T-helper 9 cell (primary cell): ENCODE measurements at places on chromosomes 7 and 10.

DNA sequence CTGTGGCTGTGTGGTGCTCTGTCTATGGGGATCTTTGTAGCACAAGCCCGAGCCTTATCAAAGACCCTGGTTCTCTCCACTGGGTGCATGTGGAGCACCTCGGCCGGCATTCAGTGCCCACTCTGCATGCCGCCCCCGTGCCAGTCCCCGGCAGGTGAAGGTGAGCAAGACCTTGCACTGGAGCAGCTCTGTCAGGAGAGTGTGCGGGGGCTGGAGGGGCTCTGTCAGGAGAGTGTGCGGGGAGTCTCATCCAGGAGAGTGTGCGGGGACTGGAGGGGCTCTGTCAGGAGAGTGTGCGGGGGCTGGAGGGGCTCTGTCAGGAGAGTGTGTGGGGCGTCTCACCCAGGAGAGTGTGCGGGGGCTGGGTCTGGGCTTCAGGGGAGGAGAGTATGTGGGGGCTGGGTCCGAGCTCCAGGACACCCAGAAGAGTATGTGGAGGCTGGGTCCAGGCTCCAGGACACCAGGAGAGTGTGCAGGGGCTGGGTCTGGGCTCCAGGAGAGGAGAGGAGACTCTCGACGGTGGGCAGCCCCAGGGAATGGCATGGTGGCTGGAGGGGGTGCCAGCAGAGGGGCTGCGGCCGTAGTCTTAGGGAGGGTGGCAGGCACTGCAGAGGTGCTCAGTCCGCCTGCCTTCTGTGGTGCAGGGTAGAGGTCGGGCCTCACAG is 40.8 kb downstream of the INPP5A start:
- DNase-seq: no peak

DNA sequence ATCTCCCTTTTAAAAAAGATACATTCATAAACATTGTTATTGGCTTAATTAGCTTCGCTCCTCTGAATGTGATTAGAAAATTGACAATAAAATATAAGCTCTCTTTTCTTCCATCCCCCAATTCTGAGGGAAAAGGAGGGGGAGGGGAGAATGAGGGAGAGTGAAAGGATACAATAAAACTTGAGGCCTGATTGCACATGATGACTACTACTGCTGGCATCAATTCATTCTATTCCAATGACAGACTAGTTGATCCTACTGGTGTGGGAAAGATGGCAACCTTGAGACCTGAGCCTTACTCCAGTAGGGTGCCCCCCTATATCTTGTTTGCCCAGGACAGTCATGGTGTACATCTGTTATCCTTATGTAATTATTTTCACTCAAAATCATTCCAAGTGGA is 4.5 kb upstream of the IQUB start:
- no peak for DNase-seq

DNA sequence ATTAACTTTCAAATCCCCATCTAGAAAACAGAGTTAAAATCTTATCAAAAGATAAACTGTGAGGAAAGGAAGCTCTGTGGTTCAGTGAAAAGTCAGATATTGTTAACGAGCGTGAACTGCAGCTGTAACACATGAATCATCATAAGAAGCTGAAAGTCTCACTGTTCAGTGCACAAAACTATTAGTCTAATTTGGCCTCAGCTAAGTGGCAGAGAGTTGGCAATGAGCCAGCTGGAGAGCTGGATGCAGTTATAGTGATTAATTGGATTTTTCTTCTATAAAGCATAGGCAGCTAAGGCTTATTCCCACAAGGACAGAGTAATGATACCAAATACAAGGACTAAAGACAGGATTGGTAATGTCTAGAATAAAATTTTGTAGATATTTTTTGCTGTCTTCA is 101.1 kb upstream of the ABCB5 start:
- no peak for DNase-seq

DNA sequence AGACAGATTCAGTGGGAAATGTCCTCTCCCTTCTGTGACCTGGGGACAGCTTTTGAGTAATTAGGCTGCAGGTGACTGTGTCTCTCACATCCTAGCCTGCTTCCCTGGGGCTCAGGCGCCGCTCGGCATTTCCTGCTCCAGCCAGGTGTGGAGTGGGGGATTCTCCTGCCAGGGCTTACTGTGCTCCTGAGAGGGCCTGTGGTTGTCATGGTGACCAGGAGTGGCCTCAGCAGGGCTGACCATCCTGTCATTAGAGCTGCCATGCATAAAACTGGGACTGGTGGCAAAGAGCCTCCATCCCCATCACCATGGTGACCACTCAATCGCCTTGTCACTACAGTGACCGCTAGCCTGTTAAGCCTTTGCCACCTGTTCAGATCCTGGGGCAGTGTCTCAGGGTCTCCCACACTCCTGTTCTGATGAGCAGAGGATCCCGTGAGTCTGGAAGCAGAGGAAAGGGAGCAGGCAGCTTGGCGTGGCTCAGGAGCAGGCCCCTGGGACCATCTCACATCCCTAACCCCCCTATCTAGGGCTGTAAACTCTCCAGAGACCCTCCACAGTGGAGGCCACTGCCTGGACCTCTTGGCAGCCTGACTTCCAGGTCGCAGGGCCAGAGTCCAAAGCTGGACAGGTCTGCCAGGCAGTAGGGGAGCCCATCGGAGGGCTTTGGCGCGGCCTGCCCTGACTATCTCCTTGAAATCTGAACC is at the start of gene GCK:
Gene GCK (minus strand): TSS at position 154 of the 707 bp plus-strand sequence. CDS start 486 bp downstream, outside the sequence.
- DNase-seq: no peak

GRCh38 chr7:50508471-50508943 is 56.7 kb downstream of the DDC start:
- DNase-seq: no peak

- no peak for DNase-seq
These were observed 907 bp upstream of the IFRD1 start for GRCh38 chr7:112449353-112449752.

- DNase-seq: no peak
These were observed 31.7 kb downstream of the CISD1 start for GRCh38 chr10:58300676-58301075.

- no peak for DNase-seq
These were observed 74.2 kb downstream of the MAD1L1 start for GRCh38 chr7:2158331-2159175.
